8988T (cell line): ENCODE measurements at places on chromosomes 6 and 20.

GRCh38 chr6:12265791-12266190 lies 24.4 kb upstream of the EDN1 start:
- no peak for DNase-seq

- no peak for DNase-seq
These were observed 95.9 kb upstream of the SSTR4 start for GRCh38 chr20:22939181-22939580.

DNA sequence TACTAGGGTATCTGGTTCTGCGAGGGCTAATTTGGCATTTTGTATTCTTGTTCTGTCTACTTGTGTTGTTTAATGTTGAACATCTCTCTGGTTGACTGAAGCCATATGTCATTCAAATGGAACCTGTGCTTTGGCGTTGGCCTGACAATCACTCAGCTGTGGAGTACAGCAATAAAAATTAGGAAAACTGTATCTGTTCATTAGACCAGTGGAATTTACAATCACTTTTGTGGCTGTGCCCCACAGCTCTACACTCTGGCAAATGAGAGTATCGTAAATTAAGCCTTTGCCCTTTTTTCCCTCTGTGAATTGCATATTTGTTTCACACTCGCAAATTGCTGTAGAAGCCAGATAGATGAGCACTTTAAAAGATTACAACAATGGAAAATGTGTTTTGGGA lies 102.0 kb downstream of the ARID1B start:
- DNase-seq: no peak

GRCh38 chr20:44800391-44801046 lies 9.8 kb downstream of the RIMS4 start:
- DNase-seq: no peak
